Tibial artery (tissue), 4 donors: ENCODE measurements at places on chromosomes 3 and 15.

GRCh38 chr15:29528276-29528675, 258.7 kb upstream of the NSMCE3 start:
- no peak for DNase-seq

GRCh38 chr3:120284747-120285507, at the start of gene GPR156:
Gene GPR156 (minus strand): TSS chr3:120285222. CDS start chr3:120244098, 41,124 bp downstream.
- DNase-seq, result no peak

- DNase-seq, result no peak
These were observed 213.3 kb upstream of the GBE1 start for GRCh38 chr3:81974751-81975150.

- DNase-seq, result no peak
These were observed 5.5 kb upstream of the COLQ start for GRCh38 chr3:15527031-15527459.

GRCh38 chr3:127637546-127637945, 8.6 kb downstream of the PODXL2 start:
- peak; percentile 11 for DNase-seq

GRCh38 chr3:170750478-170750830, 119.5 kb downstream of the RPL22L1 start:
- DNase-seq, result no peak

GRCh38 chr3:130539005-130539404, 22.0 kb downstream of the COL6A6 start:
- DNase-seq, result no peak

DNA sequence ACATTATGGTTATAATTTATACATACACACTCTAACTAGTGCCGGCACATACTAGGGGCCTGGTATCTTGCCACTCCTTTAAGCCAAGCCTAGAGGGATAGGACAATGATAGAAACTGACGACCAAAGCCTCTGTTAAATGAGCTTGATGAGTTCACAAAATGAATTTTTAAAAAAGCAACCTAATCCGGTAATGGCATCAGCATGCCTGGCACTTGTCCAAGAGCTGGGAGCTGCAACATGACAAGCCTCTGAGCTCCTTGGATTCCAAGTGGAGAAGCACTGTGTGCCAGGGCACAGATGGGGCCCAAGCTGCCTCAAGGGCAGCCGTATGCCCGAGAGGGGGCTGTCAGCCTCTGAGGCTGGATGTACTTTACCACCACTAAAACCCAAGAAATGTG, 9.7 kb downstream of the ETV5 start:
- peak; percentile 55 for DNase-seq

GRCh38 chr15:72044956-72045355, 73.0 kb downstream of the MYO9A start:
- DNase-seq, result no peak

DNA sequence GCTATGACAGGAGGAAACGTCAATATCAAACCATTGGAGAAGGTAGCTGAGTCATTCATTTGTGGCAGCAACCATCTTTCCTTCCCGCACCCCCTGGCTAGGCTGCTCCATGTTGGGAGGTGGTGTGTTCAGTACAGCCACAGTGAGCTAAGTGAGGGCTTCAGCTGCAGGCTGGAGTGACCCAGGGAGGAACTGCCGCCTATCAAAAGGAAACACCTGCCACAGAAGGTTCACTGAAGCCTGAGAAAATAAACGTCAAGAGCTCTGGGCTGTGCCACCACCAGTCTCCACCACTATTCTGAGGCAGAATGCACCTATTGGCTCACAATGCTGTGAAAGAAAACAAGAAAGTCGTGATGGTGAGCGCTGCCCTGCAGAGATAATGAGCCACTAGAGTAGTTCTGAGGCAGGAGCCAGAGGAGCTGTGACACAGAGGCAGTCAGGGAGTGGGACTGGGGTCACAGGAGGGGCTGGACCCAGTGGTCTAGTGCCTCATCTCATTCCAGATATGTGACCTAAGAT, 34.8 kb upstream of the CD47 start:
- no peak for DNase-seq

DNA sequence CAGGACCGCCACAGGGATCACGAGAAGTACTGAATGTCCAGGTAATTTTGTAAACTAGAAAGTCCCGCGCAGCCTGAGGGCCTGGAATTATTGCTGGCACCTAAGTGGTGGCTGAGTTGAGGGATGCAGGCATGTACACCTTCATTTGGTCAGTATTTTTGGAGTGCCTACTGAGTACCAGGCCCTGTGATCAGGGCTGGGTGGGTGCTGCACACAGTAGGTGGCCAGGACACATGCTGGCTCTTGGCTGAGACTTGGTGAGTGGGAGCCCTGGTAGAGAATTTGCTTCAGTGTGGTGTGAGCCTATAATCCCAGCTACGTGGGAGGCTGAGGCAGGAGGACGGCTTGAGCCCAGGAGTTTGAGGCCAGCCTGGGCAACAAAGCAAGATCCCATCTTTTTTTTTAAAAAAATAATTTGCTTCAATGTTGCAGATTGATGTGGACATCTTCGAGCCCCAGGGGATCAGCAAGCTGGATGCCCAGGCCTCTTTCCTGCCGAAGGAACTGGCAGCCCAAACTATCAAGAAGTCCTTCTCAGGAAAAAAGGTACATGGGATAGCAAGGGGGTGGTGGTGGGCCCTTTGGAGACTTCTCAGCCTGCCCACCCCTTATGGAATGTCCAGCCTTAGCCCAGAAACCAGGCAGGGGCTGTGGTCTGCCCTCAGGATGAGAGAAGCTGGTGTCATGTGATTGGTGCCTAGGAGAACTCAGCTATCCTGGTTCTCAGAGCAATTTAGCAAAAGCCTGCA, 2.6 kb downstream of the ITIH1 start:
- DNase-seq, result no peak

DNA sequence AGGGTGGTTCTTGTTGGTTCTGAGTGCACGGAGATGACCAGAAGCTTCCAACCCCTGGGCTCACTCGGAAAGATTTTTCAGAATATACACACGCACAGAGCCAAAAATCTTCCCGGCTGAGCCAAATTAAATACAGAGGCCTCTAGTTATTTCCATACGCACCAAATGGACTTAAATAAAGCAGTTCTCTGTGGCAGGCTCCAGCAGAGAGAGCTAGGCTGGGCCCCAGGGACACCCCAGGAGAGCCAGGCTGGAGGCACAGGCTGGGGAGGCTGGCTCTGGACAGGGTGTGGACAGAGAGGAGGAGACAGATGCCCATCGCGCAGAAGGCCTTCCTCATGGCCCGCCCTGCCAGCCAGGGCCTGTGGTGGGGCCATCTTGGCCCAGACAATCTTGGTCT, 115.9 kb downstream of the IQSEC1 start:
- no peak for DNase-seq

- DNase-seq, result peak; percentile 68
These were observed 25.1 kb downstream of the C3orf18 start for GRCh38 chr3:50542177-50543034.

- DNase-seq, result no peak
These were observed 421.7 kb downstream of the TUSC7 start for GRCh38 chr3:117131259-117131658.

- no peak for DNase-seq
These were observed 331.7 kb downstream of the RBMS3 start for GRCh38 chr3:29612536-29612935.

- DNase-seq, result no peak
These were observed 743.0 kb upstream of the CBLB start for GRCh38 chr3:106611841-106612240.

DNA sequence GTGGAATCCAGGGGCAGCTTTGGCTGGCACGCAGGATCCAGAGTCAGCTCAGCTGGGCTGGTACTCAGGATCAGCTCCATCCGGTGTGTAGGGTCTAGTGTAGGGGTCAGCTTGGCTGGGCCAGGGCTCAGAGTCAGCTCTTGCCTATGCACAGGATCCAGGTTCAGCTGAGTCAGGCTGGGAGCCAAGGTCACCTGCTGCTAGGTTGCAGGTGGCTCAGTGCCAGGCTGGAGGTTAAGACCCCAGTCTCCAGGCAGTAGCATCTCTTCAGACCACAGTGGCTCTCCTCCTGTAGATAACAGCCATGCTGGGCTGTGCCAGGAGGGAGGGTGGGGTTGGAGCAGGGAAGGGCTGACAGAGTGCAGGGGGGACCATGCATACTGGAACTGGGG, 1.8 kb downstream of the HYAL3 start:
- DNase-seq, result no peak

DNA sequence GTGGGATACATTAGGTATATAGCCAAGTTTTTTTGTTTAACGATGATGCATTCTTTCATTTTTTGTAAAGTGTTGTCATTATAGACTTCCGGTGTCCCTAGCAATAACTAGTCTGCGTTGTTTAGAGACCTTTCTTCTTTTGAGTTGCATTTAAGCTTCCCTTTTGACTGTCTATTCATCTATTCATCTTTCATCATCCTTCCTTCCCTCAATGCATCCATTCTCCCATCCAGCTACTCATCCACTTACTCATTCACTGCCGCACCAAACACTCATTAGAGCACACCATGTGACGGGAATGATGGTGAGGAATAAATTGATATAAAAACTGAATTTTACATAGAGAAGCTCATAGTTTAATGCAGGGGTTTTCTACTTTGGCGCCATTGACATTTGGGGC, 32.9 kb downstream of the OR4F15 start:
- no peak for DNase-seq

GRCh38 chr3:115903843-115904242, 280.5 kb downstream of the GAP43 start:
- no peak for DNase-seq

- DNase-seq, result no peak
These were observed 406.8 kb downstream of the MCTP2 start for GRCh38 chr15:94638183-94638582.

- DNase-seq, result no peak
These were observed 9.3 kb upstream of the ATP13A4 start for GRCh38 chr3:193564012-193564411.

GRCh38 chr3:189863031-189863430, 231.8 kb downstream of the TP63 start:
- DNase-seq, result no peak

DNA sequence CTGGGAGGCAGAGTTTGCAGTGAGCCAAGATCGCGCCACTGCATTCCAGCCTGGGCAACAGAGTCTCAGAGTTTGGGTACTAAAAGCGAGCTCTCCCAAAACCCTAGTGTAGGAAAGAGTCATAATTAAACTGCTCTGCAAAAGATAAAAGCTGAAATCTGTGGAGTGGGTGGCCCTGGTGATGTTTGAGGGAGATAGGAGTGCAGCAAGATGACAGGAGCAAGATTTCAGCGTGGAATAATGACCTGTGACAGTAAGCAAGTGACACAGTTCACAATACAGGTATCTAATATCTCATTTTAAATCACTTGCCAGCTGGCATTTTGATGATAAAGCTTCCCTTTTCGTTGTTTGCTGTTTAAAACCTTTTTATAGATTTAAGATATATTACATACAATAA, 79.3 kb downstream of the MDFIC2 start:
- no peak for DNase-seq

- no peak for DNase-seq
These were observed 255.7 kb downstream of the MBNL1 start for GRCh38 chr3:152524198-152525140.

GRCh38 chr3:20462226-20462625, 276.2 kb upstream of the SGO1 start:
- DNase-seq, result no peak

DNA sequence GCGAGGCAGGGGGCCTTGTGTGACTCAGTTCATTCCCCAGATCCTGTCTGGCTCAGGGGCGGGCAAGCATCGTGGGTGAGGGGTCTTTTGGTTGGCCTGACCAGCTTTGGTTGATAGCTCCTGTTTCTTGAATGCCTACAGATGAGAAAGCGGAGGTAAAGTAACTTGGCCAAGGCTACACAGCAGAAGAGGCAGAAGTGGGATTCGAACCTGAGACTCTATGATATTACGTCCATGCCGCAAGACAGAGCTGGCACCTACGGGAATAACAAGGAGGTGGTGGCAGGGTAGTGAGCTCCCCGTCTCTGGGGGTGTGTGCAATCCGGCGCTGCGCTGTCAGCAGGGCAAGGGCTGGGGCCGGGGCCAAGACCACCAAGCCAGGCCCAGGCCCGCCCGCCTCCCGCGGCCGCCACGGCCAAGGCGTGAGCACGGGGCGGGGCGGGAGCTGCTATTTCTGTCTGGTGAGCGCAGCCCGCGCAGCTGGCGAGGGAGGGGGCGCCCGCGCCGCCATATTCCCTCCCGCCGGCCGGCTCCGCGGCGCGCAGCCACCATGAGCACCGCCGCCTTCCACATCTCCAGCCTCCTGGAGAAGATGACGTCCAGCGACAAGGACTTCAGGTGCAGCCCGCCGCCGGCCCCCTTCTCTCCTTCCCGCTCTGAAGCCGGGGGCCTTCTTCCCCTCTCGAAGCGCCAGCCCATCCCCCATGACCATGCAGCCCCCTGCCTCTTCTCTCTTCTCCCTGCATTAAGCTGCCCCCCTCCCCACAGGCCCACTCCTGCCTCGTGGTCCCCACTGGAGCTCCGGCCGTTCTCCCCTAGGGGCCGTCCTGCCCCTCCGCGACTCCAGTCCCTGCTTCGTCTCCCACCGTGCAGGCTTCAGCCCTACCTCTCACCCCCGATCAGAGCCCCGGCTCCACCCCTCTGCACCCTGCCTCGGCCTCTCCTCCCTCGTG, at the start of gene CAND2:
Gene CAND2 (plus strand): TSS at position 510 of the 953 bp plus-strand sequence. CDS start 41 bp downstream, at position 551.
- peak; percentile 71 for DNase-seq

DNA sequence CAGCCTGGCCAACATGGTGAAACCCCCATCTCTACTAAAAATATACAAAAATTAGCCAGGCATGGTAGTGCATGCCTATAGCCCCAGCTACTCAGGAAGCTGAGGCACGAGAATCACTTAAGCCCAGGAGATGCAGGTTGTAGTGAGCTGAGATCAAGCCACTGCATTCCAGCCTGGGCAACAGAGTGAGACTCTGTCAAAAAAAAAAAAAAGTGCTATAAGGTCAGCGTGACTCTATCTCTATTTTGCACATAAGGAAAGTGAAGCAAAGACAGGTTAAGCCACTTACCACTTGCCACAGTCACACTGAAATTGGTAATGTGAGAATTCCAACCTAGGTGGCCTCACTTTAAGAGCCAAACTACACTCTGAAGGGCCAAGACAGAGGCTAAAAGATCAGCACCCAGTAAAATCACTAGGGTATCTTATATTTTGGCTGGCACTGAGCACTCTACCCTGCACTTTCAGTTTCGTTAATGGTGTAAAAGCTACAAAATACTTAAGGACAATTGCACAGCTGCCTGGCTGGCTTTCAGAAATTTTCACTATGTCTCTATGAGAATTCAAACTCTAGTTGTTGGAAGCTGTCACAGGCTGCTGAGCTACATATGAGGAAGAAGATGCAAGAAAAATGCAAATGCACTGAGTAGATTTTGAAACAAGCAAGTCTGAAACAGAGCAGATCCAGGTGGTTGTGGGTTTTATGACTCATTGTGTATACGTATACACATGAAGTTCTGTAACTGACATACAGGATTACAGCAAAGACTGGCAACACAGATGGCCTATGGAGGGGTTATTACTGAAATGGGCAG, 32.7 kb downstream of the TRANK1 start:
- DNase-seq, result no peak

GRCh38 chr3:58833491-58833890, 166.9 kb upstream of the FAM3D start:
- DNase-seq, result no peak

GRCh38 chr3:51710631-51711351, 3.9 kb downstream of the GRM2 start:
- DNase-seq, result no peak

DNA sequence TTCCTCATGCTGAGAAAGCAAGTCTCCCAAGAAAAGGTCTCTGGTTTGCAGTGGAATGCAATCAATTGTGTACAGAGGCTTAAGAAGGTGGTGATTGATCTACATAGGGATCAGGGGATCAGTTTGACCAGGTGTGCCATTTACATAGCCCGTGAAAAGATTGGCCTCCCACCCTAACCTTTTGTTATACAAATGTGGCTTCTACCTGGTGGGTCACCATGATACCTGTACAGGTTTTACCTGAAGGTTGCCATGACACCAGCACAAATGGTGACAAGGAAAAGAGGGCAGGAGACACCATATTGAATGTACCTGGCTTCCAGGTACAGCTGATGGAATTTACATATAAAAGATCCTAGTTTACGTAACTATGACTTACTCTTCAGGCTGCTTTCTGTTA, 25.5 kb upstream of the TEX55 start:
- no peak for DNase-seq
